DMS79 treated with DMSO at 0.1 percent for 48 hours (cell line): ENCODE measurements at places on chromosomes 5 and 9.

DNA sequence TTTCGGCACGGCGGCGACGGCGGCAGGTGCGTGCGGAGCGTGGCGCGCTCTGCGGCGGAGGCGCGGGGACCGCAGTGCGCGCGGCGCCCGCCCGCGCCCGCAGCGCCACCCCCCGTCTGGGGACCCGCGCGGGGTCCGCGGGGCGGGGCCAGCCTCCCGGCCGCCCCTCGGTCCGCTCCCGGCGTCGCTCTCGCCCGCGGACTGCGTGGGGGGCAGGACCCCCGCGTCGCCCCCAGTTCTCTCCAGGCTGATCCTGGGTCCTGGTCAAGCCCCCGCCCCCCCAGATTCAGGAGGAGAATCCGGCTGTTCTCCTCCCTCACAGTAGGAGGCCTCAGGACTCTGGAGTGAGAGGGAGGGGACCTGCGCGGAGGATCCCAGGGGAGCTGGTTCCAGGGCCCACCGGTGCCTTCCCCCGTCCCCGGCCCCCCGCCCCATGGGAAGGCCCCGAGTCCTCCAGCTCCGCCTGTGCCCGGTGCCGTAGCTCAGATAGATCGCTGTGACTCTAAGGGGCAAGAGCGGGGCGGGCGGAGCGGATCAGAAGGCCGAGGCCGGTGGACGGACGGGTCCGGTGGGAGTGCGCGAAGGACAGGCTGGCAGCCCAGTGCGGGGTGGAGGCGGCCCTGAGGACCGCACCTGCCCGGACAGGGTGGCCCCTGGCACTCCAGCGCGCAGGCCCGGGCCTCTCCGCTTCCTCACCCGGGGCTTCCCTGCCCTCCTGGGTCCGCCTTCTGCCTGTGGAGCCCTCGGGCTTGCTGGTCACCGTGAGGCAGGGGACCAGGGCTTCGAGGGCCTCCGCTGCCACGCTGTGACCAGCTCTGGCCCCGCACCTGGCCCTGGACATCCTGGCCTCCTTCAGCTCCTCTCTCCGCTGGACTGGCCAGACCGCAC, at the start of gene RNF208:
TSS of gene RNF208 (minus strand) at position 51 of the 888 bp plus-strand sequence. CDS start 1,028 bp downstream, outside the sequence.
- DNase-seq = no peak

DNA sequence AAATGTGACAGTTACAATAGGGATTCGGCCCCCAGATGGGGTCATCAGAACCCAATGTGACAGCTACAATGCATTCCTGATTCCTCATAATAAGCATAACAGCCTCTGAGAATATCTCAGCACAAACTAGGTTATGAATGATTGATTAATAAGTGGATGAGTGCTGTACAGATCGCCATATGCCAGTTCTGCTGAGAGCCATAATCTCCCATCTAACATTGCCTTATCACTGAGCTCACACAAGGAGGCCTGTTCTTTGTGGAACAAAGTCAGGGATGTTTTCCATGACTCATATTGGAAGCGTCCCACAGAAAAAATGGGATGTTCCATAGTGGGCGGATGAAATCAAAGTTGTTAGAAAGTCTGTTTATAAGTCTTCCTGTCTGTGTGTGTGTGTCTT, 89.6 kb downstream of the KIF4B start:
- no peak for DNase-seq

- DNase-seq = no peak
Measured at GRCh38 chr5:150278046-150278730, 11.4 kb downstream of the CAMK2A start.

GRCh38 chr9:137138058-137138721, 764 bp upstream of the GRIN1 start:
- DNase-seq = peak; percentile 30

DNA sequence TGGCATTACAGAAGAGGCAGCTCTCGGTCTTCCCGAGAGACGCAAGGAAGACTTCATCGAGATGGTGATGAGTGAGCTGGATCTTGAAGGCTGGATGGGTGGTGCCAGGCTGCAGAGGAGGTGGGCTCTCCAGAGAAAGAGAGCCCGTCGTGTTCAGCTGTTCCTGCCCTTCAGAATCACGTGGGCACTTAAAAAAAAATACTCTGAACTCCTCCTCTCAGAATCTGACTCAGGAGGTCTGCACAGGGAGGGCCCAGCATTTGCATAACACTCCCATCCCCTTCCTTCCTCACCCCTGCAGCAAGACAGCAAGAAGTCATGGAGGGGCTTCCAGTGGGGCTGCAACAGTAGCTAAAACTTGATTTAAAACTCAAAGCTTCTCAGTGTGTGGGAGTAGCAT, 203.0 kb downstream of the ATPSCKMT start:
- DNase-seq = no peak

- no peak for DNase-seq
Measured at GRCh38 chr9:108041551-108041950, 552.0 kb upstream of the KLF4 start.
